ENCODE measurements at places on chromosomes 11 and 22. TPM values are rescaled to one million over a fixed set of nuclear protein-coding genes. Genes with fewer than 3 reads are reported as not detected.

- peak; percentile 75 for DNase-seq
Observed at GRCh38 chr11:73869332-73869949, 7.2 kb downstream of the COA4 start.

The RPS3 gene
- total RNA-seq = 2,133 TPM

- no peak for DNase-seq
Observed at GRCh38 chr22:49718396-49718795, 109.3 kb downstream of the BRD1 start.

- DNase-seq = no peak
Observed at GRCh38 chr11:82895437-82896091, 4.7 kb downstream of the PRCP start.

GRCh38 chr22:20383538-20383937 lies 10.4 kb upstream of the ZNF74 start:
- no peak for DNase-seq

DNA sequence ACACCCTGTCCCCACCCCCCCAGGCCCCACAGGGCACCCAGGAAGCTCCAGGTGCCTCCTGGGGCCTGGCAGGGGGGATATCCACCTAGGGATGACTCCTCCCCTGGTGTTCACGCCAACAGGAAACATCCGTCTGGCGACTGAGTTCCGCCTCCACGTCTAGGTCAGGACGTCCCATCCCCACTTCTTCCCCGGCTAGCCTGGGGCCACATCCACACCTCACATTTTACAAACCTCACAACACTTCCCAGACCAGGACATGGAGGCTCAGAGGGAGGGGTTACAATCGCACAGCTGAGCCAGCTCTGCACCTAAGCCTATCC lies 21.0 kb downstream of the MAFF start:
- DNase-seq = peak; percentile 62

The RIN1 gene
- total RNA-seq = 20.0 TPM

DNA sequence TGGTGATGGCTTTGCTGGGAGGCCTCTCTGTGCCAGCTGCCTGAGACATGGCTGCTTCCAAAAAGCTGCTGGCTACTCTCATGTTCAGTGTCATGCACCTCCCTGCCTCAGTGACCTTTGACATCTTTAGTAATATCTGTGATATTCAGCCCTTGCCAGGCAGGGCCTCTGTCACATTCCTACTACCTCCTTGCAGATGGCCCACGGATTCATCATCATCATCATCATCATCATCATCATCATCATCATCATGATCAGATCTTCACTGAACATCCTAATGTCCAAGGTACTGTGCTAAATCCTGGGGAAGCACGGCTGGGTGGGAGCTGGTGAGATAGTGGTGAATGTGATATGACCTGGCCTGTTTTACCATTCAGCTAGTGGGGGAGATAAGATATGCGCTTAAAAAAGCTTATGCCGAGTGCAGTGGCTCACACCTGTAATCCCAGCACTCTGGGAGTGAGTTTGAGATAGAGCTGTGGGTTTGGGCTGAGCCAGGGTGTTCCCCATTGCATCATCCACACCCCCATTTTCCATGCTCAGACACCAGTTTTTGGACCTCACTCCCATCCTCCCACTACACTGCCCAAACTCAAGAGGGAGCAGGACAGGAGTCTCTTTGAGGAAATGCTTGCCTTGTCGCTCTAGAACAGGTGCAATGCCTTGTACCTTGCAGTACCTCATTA lies 17.1 kb upstream of the TMPRSS13 start:
- DNase-seq = no peak

- no peak for DNase-seq
Observed at GRCh38 chr11:10247011-10247410, 47.0 kb downstream of the SBF2 start.

The STX3 gene
- total RNA-seq = 70.9 TPM

DNA sequence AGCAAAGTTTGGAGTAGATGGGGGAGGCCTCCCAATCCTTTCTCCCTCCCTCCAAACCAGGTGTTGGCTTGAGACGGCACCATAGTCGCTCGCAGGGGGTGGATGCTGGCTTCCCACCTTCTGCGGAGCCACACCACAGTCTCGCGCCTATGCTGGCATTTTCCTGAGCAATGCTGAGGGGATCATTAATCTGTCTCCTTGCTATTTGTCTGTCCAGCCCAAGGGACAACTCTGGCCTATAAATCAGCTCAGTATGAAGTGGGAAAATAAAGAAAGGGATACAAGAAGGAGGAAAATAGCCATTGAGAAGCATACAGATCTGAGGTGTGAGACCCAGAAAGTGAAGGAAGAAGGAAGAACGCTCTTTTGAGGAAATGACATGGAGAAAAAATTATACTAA lies 53.5 kb upstream of the CADM1 start:
- DNase-seq = no peak

- DNase-seq = no peak
Observed at GRCh38 chr22:48798281-48799226, 1029.1 kb downstream of the BRD1 start.

DNA sequence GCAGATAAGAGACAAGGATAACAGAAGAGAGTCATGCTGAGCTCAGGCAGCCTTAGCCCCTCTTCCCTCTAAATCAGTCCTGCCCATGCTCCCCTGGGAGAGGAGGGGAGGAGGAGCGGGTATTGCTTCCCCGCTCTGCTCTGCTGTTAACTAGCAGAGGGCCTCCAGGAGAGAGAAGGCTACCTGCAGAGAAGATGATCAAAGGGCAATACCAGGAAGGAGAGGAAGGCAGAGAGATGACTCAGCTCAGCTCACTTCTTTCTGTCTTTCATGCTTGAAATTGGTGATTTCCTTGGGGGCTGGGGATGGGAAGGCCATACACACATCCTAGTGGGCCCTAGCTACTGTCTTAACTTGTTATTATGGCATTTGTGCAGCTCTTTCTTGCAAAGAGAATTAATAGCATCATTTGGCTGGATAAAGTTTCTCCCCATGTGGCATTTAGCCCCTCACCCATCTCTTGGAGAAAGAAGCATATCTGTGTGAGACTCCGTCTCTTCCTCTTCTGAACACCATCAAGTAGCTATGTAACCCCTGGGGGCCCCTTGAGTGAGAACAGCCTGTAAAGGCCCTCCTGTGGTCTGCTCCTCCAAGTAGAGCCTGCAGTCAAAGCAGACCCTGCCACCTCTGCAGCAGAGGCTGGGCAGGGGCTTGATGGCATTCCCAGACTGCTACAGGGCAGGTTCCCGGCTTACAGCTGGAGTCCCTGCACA lies 33.4 kb upstream of the AMOTL1 start:
- DNase-seq = no peak

DNA sequence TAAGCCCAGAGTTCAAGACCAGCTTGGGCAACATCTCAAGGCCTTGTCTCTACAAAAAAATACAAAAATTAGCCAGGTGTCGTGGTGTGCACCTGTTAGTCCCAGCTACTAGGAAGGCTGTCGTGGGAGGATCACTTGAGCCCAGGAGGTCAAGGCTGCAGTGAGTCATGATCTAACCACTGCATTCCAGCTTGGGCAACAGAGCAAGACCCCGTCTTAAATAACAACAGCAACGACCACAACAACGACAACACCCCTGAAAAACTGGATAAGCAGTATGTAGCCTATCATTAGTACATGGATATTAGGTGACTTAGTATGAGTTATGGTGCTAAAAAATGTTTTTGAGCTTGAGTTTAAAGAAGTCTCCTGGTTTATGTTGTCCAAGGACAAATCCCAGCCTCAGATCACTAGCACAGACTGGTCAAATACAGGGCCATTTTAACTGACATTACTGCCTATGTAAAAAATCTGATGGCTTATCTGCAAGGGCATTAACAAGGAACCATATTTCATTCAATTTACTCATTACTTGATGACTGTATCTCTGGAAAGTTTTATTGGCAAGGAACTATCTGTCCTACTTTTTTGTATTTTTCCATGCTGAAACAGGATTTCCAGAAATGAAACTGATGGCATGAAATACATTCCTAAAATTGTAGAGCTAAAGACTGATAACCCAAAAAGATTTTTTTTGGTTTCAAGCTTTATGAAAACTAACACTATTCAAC lies 23.4 kb downstream of the C2CD3 start:
- no peak for DNase-seq

GRCh38 chr11:36360826-36361415 lies 64.8 kb downstream of the PRR5L start:
- DNase-seq = no peak

DNA sequence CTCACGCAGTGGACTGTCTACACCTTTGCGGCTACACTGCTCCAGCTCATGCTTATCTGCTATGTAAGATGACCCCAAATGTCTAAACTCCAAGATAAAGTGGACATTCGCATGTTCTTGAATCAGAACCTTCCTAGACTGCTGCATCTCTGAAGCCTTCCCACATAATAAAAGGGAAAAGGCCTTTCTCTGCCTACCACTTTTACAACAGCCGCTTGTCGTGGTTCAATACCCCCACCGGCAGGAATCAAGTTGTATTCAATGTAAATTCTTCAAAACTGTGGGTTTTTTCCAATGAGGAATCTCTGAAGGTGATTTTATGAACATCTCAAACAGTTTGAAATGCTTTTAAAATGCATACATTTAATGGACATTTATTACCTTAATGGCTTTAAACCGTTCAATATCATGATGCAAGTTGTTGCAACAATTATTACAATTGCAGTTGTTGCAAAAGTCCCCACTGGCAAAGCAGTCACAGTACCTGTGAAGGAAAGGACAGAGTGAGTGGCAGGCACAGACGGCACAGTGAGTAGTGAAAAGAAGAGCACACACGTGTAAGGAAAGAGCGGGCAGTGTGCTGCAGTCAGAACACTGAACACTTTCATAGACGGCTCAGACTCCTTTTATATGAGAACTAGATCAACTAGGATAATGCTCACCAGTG lies 31.2 kb downstream of the GAL start:
- no peak for DNase-seq

DNA sequence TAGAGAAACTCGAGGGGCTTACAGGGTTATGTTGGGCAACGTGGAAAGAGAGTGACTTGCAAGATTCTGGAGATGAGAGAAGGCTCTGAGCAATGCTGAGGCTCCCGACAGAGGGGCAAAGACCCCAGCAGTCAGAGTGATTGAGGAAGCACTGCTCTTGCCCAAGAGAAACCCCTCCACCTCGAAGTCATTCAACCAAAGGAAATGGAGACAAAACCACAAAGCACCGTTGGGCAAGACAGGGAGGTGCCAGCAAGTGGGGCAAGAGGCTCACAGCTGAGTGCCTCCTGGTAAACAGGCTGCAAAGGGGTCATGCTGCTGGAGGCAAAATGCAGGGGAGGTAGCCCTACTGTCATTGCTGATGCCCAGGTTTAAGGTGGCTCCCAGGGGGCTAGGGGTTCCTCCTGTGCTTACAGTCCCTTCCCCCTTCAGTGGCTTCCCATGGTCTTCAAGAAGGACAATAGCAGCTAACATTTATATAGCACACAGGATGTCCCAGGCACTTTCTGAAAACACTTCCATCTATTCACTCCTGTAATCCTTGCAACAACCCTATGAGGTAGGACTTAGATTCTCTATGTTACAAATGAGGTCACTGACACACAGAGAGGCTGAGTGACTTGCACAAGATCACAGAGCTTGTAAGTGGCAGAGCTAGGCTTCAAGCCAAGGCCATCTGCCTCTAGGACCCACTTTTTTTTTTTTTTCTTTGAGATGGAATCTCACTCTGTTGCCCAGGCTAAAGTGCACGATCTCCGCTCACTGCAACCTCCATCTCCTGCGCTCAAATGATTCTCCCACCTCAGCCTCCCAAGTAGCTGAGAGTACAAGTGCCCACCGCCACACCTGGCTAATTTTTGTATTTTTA lies 18.1 kb upstream of the MYH9 start:
- no peak for DNase-seq

The OR51B5 gene
- total RNA-seq = not detected

DNA sequence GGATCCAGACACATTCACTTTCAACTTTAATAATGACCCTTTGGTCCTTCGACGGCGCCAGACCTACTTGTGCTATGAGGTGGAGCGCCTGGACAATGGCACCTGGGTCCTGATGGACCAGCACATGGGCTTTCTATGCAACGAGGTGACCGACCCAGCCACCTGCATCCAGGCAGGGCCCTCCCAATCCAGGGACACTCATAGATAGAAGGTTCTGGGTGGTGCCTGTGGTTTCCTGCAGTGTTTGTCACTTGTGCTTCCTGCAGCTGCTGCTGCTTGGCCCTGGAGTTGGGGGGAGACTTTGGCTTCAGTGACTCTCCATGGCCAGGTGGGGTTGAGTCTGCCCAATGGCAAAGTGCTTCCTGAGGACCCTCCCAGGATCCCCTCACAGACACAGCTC lies 7.3 kb downstream of the APOBEC3B start:
- DNase-seq = no peak

DNA sequence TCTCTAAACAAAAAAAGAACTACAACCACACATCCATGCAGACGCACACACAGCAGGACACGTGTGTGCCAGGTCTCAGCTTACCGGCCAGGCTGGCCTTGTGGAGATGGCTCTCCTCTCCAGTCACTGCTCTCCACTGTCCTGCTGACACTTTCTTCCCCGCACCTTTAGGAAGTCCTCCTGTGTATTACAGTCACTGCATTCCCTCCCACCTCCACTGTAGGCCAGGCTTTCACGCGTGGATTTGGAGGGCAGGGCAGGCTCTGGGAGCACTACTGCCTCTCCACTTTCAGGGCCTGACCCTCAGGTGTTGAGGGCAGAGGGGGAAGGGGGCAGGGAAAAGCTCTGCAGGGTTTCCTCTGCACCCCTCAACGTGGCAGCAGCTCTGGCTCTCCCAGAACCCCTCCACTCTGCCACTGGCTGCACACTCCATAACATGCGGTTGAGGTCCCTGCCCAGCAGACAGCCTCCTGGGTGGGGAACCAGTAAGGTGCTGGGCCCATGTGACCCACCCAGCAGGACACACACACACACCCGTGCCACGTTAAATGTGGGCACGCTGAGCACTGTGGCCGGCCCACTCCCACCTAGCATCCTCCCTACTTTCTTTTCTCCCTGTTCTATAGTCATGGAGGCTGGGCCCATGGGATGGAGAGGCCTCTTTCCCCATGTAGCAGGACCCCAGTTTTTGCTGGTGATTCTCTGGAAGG lies 107.0 kb upstream of the PITPNB start:
- peak; percentile 10 for DNase-seq

The RFPL2 gene
- total RNA-seq = not detected

GRCh38 chr11:33147559-33147958 lies 13.7 kb downstream of the CSTF3 start:
- DNase-seq = no peak

The MPPED2 gene
- 1.8 TPM for total RNA-seq

GRCh38 chr11:62423012-62423411 lies 4.2 kb downstream of the SCGB1A1 start:
- DNase-seq = no peak

DNA sequence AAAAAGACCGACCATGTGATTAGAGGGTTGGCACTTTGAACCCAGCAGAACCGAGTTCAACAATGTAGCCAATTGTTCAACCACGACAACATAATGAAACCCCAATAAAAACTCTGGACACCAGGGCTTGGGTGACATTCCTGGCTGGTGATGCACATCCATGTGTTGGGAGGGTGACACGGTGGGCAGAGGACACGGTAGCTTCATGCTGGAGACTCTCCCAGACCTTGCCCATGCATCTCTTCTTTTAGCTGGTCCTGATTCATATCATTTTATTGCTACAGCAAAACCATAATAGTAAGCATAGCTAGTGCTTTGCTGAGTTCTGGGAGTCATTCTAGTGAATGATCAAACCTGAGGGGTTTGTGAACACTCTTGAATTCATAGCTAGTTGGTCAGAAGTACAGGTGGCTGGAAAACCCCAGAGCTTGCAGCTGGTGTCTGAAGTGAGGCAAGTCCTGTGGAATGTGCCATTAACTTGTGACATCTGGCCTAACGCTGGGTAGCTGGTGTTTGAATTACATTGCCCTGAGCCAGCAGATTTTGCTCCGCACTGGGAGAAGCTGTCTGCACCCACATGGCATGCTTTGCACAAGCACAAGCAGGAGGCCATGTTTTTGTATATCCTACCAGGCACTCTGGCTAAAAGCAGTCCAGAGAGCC lies 14.0 kb downstream of the RPUSD4 start:
- no peak for DNase-seq
